ENCODE measurements at places on chromosomes 4 and X.

GRCh38 chr4:52957835-52958631, 95.9 kb downstream of the RASL11B start:
- DNase-seq = no peak

DNA sequence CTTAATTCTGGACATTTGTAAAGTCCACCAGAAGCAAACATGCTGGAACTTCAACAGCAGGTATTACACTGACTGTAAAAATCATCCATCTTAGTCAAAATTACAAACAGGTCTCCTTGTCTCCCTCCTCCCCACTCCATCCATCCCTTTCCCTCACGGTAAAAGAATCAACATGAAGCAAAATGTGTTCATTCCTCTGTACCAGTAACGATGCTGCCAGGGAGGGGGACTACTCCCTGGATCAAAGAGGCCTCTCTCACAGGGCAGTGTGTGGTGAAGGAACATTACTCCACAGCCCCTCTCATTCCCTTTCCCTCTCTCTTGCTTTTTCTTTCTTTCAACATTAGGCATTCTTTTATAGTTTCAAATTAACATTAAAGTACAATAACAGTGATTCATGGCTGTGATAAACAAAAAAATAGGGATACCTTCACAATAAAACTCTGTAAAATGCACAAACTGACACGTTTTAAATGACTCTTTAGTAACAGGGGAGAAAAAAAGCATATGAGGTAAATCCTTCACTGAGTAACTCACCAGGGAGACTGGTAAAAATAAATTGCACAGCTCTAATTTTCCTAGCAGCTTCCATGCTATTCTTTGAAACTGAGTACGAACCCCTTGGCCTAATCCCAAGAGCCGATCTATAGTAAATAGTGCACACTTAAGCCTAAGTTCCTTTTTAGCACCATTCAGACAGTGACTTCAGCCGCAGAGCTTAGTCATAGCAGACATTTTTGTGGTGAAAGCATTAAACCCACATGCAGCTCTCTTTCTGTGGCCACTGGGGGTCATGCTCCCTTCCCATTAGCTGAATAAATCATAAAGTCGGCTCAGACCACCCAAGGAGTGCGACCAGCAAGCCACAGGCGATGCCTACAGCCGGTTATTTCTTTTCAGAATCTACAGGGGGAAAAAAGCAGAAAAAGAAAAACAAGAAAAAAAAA, 215.6 kb upstream of the GYPA start:
- DNase-seq = no peak

DNA sequence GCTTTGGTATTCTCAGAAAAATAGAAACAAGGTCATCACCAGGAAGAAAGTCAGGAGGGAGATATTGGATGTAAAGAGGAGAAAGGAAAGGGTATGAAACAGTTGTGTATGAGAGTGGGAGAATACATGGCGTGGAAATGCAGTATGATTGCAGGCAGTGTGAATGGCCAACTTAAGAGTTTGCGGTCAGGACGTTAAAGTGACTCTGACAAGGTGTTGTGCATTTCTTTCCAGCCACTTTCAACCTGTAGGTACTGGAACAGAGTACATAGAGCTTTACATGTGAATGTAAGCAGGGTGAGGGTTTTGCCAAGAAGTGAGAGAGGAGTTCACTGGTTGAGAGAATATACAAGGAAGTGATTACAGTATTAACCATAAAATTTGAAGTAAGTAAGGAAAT, 15.7 kb downstream of the ATP10D start:
- no peak for DNase-seq

- no peak for DNase-seq
Observed at GRCh38 chr4:7978907-7979651, 39.4 kb upstream of the AFAP1 start.

GRCh38 chr4:173301518-173302201, 32.5 kb downstream of the HMGB2 start:
- DNase-seq = no peak

GRCh38 chr4:6282314-6282771, 12.7 kb downstream of the WFS1 start:
- no peak for DNase-seq

- no peak for DNase-seq
Observed at GRCh38 chr4:36168127-36168878, 76.0 kb downstream of the ARAP2 start.

DNA sequence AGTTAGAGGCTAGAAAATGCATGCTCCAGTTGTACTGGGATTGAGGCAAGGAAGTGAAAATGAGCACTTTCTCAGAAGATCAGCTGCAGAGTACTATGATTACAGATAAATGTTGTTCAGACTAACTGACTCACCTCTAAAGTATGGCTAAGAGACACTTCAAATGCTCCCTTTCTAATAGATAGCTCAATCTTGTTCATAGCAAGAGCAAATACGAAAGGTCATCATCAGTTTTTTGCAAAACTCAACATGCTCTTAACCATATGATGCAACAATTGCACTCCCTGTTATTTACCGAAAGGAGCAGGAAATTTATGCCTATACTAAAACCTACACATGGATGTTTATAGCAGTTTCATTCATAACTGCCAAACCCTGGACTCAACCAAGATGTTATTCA, 838.4 kb upstream of the INTU start:
- no peak for DNase-seq

- no peak for DNase-seq
Observed at GRCh38 chr4:21991562-21991961, 43.0 kb upstream of the KCNIP4 start.

GRCh38 chr4:14178421-14178820, 550.9 kb upstream of the BOD1L1 start:
- DNase-seq = no peak

- DNase-seq = no peak
Observed at GRCh38 chrX:18410038-18410437, 15.4 kb upstream of the CDKL5 start.

GRCh38 chr4:157128395-157128794, 52.4 kb downstream of the GLRB start:
- no peak for DNase-seq

GRCh38 chr4:146742416-146742815, 103.7 kb downstream of the POU4F2 start:
- no peak for DNase-seq

DNA sequence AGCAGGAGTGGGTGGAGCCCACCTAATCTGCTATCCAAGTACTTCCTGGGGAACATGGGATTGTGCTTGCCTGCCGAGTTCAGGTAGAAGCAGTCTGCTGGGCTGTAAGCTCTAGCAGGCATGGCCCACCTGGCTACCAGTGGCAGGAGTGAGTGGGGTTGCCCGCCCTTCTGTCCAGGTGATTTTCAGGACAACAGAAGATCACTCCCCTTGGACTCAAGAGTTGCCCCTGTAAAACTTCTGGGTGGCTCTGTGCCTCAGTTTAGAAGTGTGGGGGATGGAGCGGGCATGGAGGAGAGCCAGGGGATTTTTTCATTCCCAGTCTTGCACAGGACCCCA, 43.5 kb downstream of the NDST3 start:
- no peak for DNase-seq

GRCh38 chr4:185671496-185671895, 136.2 kb upstream of the PDLIM3 start:
- no peak for DNase-seq

DNA sequence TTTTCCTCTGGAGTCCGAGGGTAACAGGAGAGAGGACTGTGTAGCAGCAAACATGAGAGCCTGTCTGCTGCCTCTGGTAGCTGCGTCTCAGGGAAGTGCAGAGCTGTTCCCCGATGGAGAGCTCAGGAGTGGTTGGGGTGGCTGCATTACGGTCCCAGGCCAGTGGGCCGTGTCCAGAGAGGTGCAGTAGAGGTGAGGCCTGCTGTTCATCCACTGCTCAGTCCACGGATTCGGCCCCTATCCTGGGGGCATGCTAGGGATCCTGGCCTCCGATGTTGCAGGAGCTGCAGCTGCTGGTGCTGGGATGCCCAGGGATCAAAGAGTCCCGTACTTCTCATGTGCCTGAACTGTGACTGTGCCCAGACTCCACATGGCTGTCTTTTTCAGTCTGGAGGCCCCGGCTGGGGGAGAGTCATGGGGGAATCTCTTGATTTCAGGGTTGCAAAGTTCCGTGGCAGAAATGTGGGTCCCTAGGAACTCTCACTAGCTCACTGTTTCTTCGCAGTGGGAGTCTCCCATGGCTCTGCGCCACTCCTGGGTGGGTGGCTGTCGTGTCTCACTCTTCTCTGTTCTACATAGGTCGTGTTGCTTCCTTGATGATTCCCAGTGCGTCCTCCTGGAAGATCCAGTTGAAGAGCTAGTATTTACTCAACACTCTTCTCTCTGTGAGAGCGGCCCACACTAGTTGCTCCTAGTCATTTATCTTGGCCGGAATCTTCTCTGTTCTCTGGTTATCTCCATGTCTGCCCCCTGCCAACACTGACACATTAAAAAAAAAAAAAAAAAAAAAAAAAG, 109.5 kb upstream of the CENPE start:
- no peak for DNase-seq

DNA sequence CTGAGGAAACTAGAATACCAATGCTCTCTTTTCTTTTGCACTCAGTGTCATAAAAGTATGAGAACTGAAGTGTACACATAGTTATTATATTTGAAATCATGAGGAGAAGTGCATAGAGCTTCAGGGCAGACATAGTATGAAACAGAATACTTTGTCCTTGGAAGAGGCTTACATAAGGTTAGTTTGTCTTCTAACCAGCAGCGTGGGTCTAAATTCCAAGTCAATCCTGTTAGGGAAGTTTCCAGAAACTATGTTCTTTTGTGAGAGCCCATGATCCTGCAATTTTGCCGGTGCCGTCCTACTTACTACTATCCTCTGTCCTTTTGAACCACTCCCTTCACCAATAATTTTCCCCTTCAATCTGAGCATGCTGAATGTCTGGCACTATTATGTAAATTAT, 156.2 kb downstream of the PABPC4L start:
- no peak for DNase-seq

DNA sequence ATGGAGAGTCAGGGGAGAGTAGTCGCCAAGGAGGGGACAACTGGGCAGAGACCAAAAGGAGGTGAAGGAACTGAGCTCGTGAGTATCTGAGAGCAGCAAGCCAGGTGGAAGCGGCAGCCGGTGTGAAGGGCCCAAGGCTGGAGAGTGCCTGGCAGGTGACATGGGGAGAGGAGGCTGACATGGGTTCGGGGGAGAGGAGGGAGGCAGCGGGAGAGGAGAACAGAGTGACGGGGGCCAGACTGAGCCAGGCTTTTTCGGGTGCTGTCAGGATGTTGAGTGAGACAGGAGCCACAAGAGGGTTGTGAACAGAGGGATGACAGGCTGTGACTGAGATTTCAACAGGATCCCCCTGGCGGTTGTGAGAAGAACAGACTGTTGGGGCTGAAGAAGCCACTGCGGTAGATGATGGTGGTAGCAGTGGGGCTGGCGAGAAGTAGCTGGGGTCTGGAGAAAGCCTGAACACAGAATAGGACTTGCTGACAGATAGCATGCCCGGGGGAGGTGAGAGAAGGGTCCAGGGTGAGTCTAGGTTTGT, 5.7 kb downstream of the ELK1 start:
- DNase-seq = no peak

GRCh38 chr4:168847771-168848502, 162.1 kb downstream of the CBR4 start:
- DNase-seq = no peak

- no peak for DNase-seq
Observed at GRCh38 chr4:28241021-28241420, 1380.4 kb downstream of the STIM2 start.

DNA sequence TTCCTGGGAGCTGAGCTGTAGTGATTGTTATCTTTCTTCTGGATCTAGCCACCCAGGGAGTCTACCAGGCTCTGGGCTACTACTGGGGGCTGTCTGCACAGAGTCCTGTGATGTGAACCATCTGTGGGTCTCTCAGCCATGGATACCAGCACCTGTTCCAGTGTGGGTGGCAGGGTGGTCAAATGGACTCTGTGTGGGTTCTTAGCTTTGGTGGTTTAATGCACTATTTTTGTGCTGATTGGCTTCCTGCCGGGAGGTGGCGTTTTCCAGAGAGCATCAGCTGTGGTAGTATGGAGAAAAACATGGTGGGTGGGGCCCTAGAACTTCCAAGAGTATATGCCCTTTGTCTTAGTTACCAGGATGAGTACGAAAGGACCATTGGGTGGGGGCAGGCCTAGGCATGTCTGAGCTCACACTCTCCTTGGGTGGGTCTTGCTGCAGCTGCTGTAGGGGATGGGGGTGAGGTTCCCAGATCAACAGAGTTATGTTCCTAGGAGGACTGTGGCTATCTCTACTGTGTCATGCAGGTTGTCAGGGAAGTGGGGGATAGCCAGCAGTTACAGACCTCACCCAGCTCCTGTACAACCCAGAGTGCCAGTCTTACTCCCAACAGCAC, 264.8 kb upstream of the LDB2 start:
- DNase-seq = no peak

DNA sequence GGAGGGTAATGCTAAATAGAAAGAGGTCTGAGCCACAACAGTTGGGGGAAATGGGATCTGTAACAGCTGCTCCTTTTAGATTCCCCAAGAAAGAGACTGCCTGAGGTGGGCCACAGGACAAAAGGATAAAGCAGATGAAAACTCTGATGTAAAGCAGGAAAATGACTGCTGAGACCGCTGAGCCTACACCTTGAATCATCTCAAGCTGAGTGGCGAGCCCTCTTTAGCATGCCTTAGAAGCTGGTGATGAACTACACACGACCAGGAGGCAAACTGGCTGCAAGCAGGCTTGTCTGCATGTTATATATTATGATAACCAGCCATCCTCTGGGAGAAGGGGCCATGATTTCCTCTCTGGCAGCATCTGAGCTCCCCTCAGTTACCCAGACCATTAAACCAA, 88.4 kb downstream of the TTC29 start:
- no peak for DNase-seq

- no peak for DNase-seq
Observed at GRCh38 chr4:80142394-80143306, 54.7 kb upstream of the PRDM8 start.

DNA sequence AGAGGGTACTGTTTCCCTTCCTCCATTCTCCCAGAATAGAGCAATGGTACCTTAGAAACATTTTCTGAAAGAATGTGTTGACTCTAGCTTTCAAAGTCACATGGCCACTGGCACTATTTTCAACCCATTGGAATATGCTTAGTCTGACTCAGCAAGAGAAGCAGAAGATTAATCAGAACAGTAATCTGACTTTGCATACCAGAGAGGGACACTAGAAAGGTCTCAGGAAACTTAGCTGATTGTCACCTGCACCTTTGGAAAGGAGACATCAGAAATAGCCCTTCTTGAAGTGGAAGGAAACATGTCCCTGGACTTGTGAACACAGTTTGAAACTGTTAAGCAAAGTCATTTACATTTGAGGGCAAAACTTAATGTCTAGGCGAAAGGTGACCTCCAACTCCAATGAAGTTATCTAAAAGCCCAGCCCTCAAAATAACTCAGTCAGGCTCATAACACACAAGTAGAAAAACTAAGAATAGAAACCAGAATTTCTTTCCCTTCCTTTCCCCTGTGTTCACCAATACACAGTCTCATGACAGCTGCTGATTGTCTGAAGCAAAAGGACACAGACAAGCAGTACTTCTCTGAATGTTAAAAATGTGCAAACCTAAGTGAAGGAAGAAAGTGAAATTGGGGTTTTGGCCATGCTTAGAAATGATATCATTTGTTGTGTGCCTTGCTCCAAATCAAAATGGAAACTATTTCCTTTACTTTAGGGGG, 270.8 kb downstream of the GRIA3 start:
- no peak for DNase-seq
